ENCODE measurements at places on chromosomes 11 and 22.

- no peak for DNase-seq
Measured at GRCh38 chr11:113896156-113896879, 8.3 kb upstream of the HTR3B start.

- no peak for DNase-seq
Measured at GRCh38 chr11:117058761-117059261, 39.4 kb downstream of the SIK3 start.

GRCh38 chr22:41636467-41636866 lies 15.4 kb downstream of the XRCC6 start:
- DNase-seq = no peak

DNA sequence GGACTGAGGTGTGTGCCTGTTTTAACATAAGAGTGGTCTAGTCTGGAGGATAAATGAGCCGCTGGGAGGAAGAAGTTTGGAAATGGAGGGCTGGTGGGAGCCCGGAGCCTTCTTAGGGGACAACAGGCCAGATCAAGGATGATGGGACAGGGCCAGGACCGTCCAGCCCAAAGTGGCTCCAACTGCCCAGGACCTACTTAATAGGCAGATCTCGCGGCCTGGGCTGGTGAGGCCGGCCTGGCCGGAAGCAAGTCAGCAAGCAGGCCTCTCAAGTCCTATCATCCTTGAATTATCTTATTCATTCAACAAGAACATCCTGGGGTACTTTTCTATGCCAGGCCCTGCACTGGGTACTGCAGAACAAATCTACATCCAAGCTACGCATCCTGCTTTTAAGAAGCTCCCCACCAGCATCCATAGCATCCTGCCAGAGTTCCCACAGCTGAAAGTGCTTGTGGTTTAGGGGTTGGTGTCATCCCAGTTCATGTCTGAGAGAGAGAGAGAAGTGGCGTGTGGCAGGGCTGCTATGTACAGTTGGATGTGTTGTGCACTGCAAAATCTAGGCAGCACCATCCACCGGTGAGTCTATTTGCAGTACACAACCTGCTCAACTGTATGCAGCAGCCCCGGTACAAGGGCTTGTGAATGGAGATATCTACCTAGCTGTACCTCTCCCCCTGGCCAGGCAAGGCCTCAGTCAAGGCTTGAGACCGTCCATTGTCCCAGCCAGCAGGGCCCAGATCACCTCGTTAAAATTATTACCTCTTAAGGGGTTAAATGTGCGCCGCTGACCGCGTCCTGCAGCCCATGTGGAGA lies 82.1 kb downstream of the FBLN1 start:
- no peak for DNase-seq

DNA sequence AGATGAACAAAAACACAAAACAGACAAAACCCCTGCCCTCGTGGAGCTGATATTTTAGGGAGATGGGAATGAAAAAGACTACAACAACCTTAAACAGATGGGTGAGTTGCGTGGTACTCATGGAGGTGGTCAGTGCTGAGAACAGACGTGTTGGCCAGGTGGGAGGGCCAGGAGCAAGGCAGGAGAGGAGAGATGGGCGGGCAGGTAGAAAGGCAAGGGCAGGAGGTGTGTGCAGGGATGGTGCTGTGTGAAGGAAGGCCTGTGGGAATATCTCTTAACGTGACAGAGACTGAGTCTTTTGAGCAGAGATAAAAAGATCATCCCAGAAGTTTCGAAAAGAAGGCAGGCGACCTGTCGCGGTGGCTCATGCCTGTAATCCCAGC lies 7.0 kb downstream of the GAL start:
- DNase-seq = no peak

All from stimulated activated CD8-positive, alpha-beta memory T cell treated with anti-CD3 and anti-CD28 coated beads, Interleukin-7, amount 100 ng/mL, for 1 hour (primary cell).